ENCODE measurements at places on chromosomes 4 and X. TPM values are rescaled to one million over a fixed set of nuclear protein-coding genes. Genes with fewer than 3 reads are reported as not detected.
A peak's percentile ranks its signal among the peaks of the same experiment; 100 is the strongest.

NHSL2 gene
- total RNA-seq: 0.10 TPM

- DNase-seq: no peak
- no peak overlapping the region for H3K4me3 ChIP-seq
- H3K27ac ChIP-seq: no peak overlapping the region
- H3K4me1 ChIP-seq: peaks cover 23% of the 10 kb centered on the region
- H3K36me3 ChIP-seq: no peaks in the 10 kb centered on the region
- H3K27me3 ChIP-seq: no peaks in the 10 kb centered on the region
Measured at GRCh38 chrX:12895866-12896265, 10.6 kb upstream of the TLR8 start.

DNA sequence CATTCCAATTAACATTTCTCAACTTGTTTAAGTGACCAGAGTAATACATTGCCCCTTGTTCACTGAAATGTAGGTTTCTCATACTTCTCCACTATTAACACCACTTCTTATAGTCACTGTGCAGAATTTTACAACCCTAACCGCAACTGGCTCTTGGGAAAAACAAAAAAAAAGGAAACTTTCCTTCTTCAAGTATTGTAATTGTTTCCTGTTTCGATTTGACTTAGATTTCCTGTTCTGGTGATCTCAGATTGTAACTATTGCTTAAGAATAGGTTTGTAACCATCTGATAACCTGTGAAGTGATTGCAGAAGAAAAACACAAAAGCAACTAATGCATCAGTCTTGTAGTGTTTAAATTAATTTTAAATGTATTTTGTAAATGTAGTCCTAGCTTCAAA is 594.7 kb upstream of the GALNT7 start:
- no peak overlapping the region for H3K27ac ChIP-seq
- no peak for DNase-seq
- H3K36me3 ChIP-seq: no peaks in the 10 kb centered on the region
- no peaks in the 10 kb centered on the region for H3K27me3 ChIP-seq
- no peak overlapping the region for H3K4me3 ChIP-seq

- no peak overlapping the region for H3K4me3 ChIP-seq
- H3K4me1 ChIP-seq: no peaks in the 10 kb centered on the region
- no peaks in the 10 kb centered on the region for H3K36me3 ChIP-seq
- H3K27ac ChIP-seq: no peak overlapping the region
Measured at GRCh38 chr4:80276931-80277330, 10.5 kb downstream of the FGF5 start.

GRCh38 chr4:8115916-8116315 is 42.7 kb downstream of the ABLIM2 start:
- H3K4me1 ChIP-seq: peaks cover 7% of the 10 kb centered on the region
- no peaks in the 10 kb centered on the region for H3K27me3 ChIP-seq
- H3K4me3 ChIP-seq: no peak overlapping the region
- no peak overlapping the region for H3K27ac ChIP-seq
- no peaks in the 10 kb centered on the region for H3K36me3 ChIP-seq

DNA sequence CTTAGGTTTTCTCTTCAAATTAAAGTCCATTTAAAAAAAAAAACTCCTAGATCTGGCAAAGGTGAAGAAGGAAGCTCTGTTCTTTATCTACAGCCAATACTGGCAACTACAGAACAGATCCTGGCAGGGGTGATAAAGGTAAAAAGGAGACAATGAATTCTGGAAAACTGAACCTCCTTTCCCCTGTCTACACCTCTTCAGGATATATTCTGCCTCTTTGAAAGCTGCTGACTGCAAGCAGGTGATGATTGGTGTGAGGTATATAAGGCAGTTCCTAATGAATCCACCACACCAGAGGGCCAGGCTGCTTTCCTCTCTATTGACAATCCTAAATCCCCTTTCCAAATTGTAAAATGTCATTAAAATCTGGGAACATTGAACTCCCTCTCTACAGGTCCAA is 370.1 kb downstream of the PPP3CA start:
- no peaks in the 10 kb centered on the region for H3K4me1 ChIP-seq
- no peak overlapping the region for H3K27ac ChIP-seq
- no peak overlapping the region for H3K4me3 ChIP-seq
- no peaks in the 10 kb centered on the region for H3K36me3 ChIP-seq
- no peaks in the 10 kb centered on the region for H3K27me3 ChIP-seq

DNA sequence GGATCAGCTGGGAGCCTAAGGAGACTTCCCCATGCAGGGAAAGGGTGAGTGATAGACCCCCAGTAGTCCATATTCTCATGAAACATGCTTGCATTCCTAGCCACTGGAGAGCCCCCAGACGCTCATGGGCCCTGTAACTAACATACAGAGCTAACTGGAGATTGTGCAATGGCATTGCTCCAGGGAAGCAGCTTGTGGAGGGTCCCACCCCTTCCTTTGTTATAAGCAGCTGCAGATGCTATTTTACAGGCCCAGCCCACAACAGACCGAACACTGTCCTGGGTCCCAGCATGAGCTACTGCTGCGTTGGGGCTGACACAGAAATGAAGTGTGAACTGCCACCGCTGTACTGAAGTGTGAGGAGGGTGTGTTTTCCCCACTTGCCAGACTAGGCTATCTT is 1465.7 kb upstream of the DIAPH2 start:
- H3K27ac ChIP-seq: no peak overlapping the region
- DNase-seq: no peak
- H3K36me3 ChIP-seq: no peaks in the 10 kb centered on the region
- no peaks in the 10 kb centered on the region for H3K27me3 ChIP-seq

DNA sequence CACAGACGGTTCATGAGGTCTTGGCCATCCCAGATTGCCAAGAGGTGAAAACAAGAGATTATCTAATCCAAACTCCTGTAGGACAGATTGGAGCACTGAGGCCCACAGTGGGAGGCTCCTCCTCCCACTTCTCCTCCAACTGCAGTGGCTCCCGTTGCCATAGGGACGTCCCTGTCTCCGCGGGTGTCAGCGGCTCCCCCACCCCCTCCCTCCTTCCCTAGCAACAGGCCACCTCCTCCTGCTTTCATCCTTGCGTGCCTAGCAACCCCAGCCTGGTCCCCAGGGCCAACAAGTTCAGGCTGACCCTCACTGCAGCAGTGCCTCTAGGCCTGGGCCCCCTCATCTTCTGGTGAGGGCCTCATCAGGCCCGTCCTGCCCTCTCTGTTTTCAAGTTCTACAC is 6.8 kb upstream of the IQSEC2 start:
- peaks cover 3% of the 10 kb centered on the region for H3K27me3 ChIP-seq
- peak overlapping the region; percentile 66 for H3K4me3 ChIP-seq
- H3K4me1 ChIP-seq: peaks cover 21% of the 10 kb centered on the region

DNA sequence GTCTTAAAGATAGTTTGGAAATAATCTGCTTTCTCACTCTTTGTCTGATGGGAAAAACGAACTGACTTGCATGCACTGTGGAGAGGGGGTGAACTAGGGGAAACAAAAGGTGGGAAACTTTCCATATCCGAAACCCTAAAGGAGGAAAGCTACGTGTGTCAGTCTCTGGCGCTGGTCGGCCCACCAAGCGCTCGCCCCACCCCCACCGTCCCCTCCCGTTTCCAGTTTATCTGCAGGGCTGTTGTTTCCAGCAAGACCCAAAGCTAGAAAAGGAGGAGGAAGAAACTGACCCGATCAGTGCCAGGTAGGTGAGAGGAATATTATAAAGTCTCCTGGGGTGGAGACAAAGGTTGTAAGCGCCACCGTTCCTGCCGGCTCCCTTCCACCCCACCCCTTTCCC is 552 bp downstream of the TCEAL9 start:
- no peak for DNase-seq
- no peak overlapping the region for H3K27ac ChIP-seq
- H3K4me3 ChIP-seq: peak overlapping the region; percentile 89
- peaks cover 5% of the 10 kb centered on the region for H3K36me3 ChIP-seq

GRCh38 chr4:184649971-184650855 is 675 bp downstream of the PRIMPOL start:
- H3K4me3 ChIP-seq: peak overlapping the region; percentile 93
- no peaks in the 10 kb centered on the region for H3K27me3 ChIP-seq
- peaks cover 37% of the 10 kb centered on the region for H3K4me1 ChIP-seq
- peak; percentile 14 for DNase-seq
- H3K27ac ChIP-seq: peak overlapping the region; percentile 90

UGT2B15 gene
- total RNA-seq: not detected

DNA sequence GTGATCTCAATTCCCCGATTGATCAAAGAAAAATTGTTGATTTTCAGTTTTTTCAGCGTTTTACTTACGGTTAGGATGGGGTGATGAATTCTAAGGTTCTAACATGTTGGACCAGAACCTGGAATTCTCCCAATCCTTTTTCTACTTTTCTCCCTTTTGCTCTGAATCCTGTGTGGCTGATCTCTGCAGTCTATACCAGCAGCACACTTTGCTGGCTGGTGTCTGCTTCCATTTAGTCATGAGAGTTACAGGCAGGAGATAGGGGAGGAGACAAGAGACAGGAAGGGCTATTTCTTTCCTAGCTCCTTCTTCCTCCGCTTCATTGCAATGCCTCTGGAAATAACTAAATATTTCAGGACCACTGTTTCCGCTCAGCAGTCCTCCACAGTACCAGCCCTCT is 623.9 kb downstream of the CENPC start:
- no peaks in the 10 kb centered on the region for H3K27me3 ChIP-seq
- H3K36me3 ChIP-seq: no peaks in the 10 kb centered on the region
- H3K4me1 ChIP-seq: no peaks in the 10 kb centered on the region
- DNase-seq: no peak

DNA sequence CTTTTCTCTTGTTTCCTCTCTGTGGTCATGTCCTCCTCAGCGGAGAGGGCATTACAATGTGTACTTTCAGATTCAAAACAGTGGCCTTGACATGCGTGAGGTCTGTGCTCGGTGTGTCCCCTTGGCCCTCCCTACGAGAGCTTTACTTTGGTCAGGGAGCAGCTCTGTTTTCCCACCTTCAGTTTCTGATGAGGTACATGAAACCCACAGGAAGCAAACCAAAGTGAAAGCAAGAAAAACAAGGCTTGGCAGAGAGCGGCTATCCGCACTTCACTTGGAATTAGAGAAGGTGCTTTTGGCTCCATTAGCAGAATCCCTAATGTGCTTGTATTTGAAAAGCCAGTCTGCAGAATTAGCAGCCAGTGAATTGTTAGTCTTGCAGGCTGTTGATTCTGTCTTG is 19.5 kb upstream of the BOD1L1 start:
- no peaks in the 10 kb centered on the region for H3K36me3 ChIP-seq
- H3K4me3 ChIP-seq: peak overlapping the region; percentile 29
- DNase-seq: no peak
- H3K4me1 ChIP-seq: peaks cover 3% of the 10 kb centered on the region
- H3K27me3 ChIP-seq: peaks cover 13% of the 10 kb centered on the region

All from activated naive CD8-positive, alpha-beta T cell treated with anti-CD3 and anti-CD28 coated beads for 36 hours (primary cell).